ENCODE measurements at places on chromosomes 12 and 14.

- no peak for DNase-seq
Observed at GRCh38 chr12:13176256-13176655, 20.3 kb upstream of the EMP1 start.

- no peak for DNase-seq
Observed at GRCh38 chr14:68797121-68797670, 4.3 kb upstream of the ZFP36L1 start.

DNA sequence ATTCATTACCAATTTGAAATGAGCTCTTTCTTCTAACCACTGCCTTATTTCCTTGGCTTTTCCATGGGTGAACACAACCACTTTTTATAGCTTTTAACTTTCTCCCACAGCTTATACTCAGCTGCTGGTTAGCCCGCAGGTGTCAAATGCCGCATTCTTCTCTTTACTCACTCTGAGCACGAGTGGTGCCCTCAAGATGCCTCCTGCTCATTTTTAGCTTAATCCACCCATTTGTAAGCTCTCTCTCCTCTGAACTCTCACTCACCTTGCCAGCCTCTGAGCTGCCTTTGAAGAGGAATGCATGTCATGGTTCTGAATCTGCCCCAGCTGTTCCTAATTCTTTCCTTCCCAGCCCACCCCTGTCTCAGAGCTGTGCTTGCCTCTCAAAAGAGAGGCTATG lies 449.4 kb upstream of the PRICKLE1 start:
- no peak for DNase-seq

GRCh38 chr12:9936591-9936990 lies 4.4 kb upstream of the CLEC2A start:
- no peak for DNase-seq

DNA sequence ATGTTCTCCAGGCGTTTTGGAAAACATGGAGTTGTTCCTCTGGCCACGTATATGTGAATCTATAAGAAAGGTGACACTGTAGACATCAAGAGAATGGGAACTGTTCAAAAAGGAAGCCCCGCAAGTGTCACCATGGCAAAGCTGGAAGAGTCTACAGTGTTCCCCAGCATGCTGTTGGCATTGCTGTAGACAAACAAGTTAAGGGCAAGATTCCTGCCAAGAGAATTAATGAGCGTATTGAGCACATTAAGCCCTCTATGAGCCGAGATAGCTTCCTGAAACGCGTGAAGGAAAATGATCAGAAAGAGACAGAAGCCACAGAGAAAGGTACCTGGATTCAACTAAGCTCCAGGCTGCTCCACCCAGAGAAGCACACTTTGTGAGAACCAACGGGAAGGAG lies 92.5 kb upstream of the EIF5 start:
- no peak for DNase-seq
